ENCODE measurements at places on chromosomes 3 and 15.

GRCh38 chr15:90820481-90820880 is 47.9 kb upstream of the FURIN start:
- DNase-seq = no peak

GRCh38 chr3:139318431-139318816 is 25.4 kb upstream of the MRPS22 start:
- no peak for DNase-seq

DNA sequence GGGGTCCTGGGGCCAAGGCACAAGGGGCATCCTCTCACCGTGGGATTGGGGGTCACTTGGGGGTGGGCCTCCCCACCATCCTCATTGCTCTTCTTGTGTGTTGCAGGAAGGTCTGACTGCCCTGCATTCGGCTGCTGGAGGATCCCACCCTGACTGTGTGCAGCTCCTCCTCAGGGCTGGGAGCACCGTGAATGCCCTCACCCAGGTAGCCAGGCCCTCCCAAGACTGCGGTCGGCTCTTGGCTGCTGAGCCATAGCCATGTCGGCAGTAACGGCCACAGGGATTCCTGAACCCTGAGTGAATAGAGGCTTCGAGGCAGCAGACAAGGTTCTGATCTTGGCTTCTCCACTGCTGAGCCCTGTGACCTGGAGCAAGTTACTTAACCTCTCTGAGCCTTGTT is 19.7 kb downstream of the ANKDD1A start:
- no peak for DNase-seq

DNA sequence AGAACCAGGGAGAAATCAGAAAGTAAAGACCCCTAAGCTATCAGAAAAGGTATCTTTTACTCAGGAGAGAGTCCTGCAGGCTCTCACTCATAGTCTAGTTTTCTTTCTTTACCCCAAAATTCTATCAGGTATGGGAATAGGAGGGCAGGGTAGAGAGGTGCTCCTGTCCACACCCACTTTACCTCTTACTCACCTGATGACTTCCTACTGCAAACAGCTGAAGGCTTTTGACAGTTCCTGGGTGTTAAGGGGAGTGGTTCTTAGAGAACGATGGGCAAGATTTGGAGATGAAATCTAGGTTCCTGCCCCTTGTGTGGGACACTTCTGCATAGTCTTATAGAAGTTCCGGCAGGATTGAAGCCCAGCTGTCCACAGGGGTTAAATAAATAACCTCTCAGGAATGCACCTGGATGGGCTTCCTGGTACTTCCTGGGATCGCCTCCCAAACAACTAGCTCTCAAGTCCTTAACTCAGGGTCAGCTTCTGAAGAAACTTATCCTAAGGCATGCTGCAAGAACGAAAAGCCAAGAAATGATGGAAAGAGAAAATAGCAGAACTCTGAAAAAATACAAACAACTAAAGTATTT is 10.8 kb upstream of the TNFAIP8L3 start:
- DNase-seq = no peak

- no peak for DNase-seq
These were observed 608.6 kb upstream of the BCHE start for GRCh38 chr3:166445865-166446264.

DNA sequence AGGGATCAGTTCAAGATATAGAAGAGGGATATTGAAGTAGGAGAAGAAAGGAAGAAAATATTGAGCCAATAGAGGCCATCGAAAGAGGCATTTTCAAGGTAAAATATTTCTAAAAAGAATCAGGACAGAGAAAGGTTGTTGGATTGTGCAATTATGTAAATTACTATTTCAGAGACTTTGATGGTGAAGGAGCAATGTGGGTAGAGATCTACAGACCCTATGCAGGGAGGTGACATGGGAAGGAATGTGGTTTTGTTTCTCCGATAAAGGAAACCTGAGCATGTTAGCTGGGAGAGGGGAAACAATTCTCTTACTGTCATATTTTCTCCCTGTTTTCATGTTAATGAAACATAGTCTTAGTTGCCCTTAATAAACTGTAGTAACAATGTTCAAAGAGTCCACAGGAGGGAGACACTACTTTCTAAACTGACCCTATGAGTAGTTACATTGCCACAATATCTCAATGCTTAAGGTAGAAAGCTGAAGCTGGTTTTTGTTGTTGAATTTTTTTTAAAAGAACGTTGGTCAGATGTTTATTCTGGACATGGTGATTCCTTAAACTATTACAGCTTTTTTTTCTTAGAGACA is 133.3 kb downstream of the GRM7 start:
- DNase-seq = no peak

GRCh38 chr3:73349657-73350056 is 275.1 kb downstream of the PDZRN3 start:
- no peak for DNase-seq

DNA sequence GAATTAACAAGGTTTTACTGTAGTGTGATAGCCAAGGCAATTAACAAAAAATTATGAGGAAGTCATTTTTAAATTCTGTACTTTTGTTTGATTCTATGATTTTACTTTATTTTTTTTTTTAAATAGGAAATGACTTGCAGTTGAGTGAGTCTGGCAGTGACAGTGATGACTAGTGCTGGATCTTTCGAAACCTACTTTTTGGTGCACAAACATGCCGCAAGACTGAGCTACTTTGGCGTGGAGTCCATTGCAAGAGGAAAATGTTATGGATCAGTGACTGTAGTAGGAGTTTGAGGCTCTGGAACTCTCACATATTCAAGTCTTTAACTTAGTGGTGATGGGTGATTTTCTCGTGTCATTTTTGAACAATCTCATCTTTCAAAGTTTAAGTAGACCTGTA is 11.6 kb downstream of the EAF1 start:
- DNase-seq = no peak

DNA sequence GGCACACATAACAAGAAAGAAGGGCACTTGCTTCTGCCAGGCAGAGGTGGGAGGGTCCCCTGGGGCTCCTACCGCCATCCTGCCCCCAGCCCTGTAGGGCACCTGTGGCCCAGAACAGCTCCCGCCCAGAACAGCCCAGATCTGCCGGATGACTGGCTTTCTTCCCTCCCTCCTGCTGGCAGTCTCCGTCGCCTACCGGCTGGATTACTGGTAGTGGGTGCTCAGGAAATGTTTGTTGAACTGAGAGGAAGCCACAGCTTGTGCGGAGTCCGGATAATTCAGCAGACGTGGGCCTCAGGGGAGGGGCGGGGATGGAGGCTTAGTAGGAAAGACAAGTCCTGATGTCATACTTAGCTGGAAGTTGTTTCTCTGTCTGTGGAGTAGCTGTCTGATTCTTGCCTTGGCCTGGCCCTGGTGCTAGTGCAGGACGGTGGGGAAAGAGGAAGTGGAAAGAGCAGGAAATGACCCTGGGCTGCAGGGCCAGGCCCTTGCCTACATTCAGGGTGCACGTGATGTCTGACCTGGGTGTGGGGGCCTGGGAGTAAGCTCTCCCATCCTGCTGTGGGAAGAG is 6.7 kb downstream of the CCDC9B start:
- no peak for DNase-seq

- DNase-seq = no peak
These were observed 40.3 kb upstream of the TBC1D5 start for GRCh38 chr3:17782751-17783150.

DNA sequence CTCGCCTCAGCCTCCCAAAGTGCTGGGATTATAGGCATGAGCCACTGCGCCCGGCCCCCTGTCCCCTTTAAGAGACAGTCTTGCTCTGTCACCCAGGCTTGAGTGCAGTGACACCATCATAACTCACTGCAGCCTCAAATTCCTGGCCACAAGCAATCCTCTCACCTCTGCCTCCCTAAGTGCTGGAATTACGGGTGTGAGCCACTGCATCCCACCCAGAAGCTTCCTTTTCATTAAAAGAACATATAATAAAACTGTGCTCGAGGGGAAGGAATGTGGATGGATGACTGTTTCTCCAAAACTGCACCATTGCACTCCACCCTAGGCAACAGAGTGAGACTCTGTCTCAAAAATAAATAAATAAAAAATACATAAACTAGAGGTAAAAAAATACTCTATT is 70.1 kb downstream of the NCEH1 start:
- no peak for DNase-seq

- DNase-seq = no peak
These were observed 13.7 kb upstream of the SEC22A start for GRCh38 chr3:123188058-123188457.

GRCh38 chr3:55664387-55664786 is 177.3 kb upstream of the WNT5A start:
- DNase-seq = no peak

GRCh38 chr3:149095487-149095886 is 9.2 kb upstream of the HLTF start:
- DNase-seq = no peak

- no peak for DNase-seq
These were observed 33.5 kb upstream of the USP8 start for GRCh38 chr15:50390554-50391264.

GRCh38 chr3:12946251-12946648 is 104.9 kb upstream of the RPL32 start:
- DNase-seq = no peak

DNA sequence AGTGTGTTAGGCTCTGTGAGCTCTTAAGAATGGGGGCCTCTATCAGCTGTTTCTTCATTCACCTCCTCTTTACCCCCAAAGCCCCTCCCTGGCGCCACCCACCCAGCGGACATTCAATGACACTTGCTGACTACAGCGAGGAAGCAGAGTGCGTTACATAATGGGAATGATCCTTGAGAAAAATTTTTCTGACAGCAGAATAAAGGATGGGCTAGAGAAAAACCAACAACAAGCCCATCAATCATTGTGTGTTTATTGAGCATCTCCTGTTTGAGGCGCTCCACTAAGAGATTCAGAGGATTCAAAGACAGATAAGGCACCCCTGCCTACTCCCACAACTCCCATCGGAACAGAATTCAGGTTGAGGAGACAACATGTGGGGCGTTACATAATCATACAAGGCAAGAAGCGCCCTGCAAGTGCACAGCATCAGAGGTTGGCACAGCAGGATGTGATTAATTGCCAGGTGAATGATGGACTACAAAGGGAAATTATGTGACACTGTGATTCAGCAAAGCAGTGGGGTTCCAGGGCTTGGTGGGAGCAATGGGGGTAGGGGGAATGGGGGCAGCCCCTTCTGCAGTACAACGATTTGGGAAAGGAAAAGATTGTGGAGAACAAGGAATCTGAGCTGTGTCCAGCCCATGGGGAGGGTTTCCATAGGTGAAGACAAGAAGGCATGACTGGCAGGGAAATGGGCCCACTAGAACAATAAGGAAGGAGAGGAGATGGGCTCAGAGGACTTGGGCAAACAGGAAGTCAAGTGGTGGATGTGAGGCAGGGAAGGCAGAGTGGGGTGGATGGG is 141.3 kb upstream of the ATP2B2 start:
- DNase-seq = no peak

DNA sequence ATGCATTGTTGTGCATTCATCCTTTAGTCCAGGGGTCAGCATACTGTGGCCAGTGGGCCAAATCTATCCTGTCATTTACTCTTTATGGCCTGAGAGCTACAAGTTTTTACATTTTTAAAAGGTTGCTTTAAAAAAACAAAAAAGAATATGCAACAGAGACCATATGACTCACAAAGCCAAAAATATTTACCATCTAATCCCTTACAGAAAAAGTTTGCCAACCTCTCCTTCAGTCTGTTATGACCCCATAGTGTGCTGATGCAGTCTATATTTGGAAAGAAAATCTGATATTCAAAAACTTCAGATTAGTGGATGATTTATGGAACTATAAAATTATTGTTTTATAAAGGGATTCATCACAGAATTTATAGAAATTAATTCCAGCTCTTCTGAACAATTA is 237.5 kb upstream of the IL12A start:
- DNase-seq = no peak

All from stimulated activated CD4-positive, alpha-beta T cell treated with anti-CD3 and anti-CD28 coated beads, Interleukin-1b, Interleukin-23, amount 100 ng/mL, for 1 hour (primary cell).